ENCODE measurements at places on chromosomes 6 and 20.

GRCh38 chr6:17987447-17987696 lies at the start of gene KIF13A:
KIF13A (minus strand) TSS chr6:17987635; CDS start chr6:17987463, 172 bp downstream.
- DNase-seq: no peak

DNA sequence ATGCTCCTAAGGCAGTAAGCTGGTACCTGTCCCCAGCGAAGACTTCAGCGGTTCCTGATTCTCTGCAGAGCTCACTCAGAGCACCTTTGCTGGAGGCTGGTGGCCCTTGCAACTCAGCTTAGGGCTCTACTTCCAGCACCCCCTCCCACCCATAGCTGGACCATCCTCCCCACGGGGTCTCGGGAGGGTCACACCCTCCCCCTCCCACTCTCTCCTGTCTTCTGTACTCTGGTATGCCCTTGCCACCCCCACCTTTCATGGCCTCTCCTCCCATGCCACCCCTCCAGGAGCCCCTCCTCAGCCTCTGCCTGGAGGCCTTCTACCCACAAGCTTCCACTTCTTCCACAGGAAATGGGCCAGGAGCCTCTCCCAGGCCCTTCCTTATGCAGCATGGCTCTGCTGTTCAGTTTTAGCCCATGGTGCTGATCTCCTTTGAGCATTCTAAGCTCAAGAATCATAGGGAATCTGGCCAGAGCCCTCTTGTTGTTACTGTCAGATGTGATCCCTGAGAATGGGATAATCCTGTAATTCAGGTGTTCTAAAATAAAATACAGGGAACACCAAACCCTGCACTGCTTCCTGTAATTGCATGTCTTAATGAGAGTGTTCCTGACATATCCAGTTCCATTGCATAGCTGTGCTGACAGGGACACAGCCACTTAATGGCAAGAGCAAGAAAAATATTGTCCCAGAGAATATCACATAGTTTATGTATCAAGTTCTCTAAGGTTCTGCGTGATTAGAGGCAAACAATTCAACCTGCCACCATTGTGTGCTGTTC lies 142.1 kb downstream of the SYNDIG1 start:
- DNase-seq: no peak

DNA sequence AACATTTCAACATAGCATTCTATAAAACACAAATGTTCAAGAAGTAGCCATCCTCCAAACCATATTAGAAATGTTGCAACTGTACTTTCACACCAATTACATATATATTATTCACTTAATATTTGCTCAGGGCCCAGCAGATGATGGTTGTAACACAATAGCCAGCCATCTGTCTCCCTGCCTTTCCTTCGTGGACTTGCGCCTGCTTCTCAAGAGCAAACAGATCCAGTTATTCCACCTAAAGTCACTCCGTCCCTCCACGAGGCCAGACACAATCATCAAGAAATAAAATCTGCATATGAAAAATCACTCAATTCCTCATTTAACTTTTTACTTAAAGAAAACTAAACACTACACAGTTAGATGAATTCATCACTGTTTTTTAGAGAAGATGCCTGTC lies 160.4 kb downstream of the RALGAPA2 start:
- no peak for DNase-seq

DNA sequence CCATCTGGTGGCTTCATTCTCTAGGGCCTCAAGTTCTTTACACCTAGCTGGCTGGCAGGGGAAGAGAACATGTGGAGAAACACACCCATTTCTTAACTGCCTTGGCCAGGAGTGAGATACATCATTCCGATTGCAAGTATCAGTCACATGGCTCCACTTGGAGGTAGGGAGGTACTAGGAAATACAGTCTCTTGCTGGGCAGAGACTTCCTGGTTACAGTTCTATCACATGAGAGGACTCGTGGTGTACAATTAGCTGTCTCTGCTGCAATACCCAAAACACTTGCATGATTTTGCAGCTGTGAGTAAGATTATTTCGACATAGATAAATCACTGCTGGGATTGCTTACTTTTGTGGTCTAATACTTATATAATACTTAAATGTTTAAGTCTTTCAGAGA lies 51.1 kb downstream of the GTF2H5 start:
- DNase-seq: no peak

- DNase-seq: no peak
These were observed 33.1 kb downstream of the MYLIP start for GRCh38 chr6:16162003-16162402.

GRCh38 chr20:58395604-58396003 lies 6.6 kb downstream of the VAPB start:
- DNase-seq: no peak

- DNase-seq: no peak
These were observed 70.1 kb downstream of the SLX4IP start for GRCh38 chr20:10504994-10505730.
